ENCODE measurements at places on chromosomes 6 and 20.
A peak's percentile ranks its signal among the peaks of the same experiment; 100 is the strongest.

GRCh38 chr6:4370066-4370465 lies 234.7 kb upstream of the ECI2 start:
- no peak for DNase-seq

- no peak for DNase-seq
These were observed 41.0 kb downstream of the MAPK14 start for GRCh38 chr6:36068586-36068985.

DNA sequence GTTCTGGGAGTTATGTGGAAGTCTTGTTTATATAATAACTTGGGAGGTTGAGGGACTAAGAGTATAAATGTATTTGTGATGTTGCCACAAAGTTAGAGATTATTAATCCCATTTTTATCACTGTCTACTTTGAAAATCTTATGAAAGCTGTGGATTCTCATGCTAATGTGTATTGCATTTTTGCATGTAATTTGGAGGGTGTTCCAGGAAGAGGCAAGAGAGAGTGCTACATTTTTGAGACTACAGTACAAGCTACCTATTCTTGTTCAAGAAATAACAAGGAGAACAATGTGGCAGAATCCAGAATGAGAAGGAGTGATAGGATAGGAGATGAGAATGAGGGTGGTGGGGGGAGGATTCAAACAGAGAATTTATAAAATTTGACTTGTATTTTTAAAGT lies 34.9 kb downstream of the VTA1 start:
- no peak for DNase-seq

- no peak for DNase-seq
These were observed 1.7 kb upstream of the BLCAP start for GRCh38 chr20:37529214-37529967.

GRCh38 chr6:127267646-127268625 lies 1.3 kb downstream of the RNF146 start:
- no peak for DNase-seq

GRCh38 chr20:14622796-14623195 lies 285.4 kb upstream of the FLRT3 start:
- DNase-seq: no peak

GRCh38 chr6:2920671-2921112 lies 17.6 kb upstream of the SERPINB9 start:
- DNase-seq: no peak

DNA sequence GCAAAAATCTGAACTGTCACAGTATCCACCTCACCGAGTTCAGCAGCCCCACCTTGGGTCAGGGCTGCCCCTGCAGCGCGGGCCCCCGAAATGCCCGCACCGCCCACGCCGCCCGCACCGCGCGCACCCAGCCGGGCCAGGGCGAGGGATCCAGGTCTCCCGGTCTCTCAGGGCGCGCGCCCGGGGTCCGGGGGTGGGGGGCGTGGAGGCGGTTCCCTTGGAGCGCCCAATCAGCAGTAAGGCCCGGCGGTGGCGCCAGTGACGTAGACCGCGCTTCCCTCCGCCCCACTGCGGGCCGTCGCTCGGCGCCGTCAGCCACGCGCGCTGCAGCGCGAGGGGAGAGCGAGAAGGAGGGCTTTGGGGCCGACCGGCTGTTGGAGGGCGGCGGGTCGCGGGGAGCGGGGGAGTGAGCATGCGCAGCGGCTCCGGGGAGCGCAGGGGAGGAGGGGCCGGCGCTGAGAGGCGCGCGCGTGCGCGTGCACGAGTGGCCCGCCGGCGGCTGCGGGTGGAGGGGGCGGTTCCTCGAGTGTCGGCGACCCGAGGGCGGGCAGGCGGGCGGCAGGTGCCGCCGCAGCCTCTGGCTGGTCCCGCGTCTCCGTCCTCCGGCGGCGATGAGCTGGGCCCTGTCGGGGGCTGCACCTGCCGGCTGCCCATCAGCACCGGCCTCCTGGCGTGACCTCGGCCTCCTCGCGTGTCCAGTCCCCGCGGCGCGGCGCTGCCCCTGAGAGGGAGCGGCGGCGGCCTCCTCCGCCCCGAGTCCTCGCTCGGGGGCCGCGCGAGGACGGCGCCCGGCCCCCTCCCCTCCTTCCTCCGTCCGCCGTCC lies at the start of gene TMEM170B:
TSS of gene TMEM170B (plus strand) at position 521 of the 823 bp plus-strand sequence. CDS start 529 bp downstream, outside the sequence.
- DNase-seq: peak; percentile 98

- DNase-seq: no peak
These were observed 706 bp upstream of the TUBB2B start for GRCh38 chr6:3228046-3228671.

GRCh38 chr6:126210398-126211075 lies 129.4 kb upstream of the CENPW start:
- DNase-seq: no peak

- DNase-seq: no peak
These were observed 8.6 kb upstream of the LY6G5C start for GRCh38 chr6:31689249-31690110.

- no peak for DNase-seq
These were observed 629.0 kb downstream of the EPHA7 start for GRCh38 chr6:92790381-92790780.

GRCh38 chr6:38141085-38141484 lies 321.6 kb downstream of the ZFAND3 start:
- no peak for DNase-seq

DNA sequence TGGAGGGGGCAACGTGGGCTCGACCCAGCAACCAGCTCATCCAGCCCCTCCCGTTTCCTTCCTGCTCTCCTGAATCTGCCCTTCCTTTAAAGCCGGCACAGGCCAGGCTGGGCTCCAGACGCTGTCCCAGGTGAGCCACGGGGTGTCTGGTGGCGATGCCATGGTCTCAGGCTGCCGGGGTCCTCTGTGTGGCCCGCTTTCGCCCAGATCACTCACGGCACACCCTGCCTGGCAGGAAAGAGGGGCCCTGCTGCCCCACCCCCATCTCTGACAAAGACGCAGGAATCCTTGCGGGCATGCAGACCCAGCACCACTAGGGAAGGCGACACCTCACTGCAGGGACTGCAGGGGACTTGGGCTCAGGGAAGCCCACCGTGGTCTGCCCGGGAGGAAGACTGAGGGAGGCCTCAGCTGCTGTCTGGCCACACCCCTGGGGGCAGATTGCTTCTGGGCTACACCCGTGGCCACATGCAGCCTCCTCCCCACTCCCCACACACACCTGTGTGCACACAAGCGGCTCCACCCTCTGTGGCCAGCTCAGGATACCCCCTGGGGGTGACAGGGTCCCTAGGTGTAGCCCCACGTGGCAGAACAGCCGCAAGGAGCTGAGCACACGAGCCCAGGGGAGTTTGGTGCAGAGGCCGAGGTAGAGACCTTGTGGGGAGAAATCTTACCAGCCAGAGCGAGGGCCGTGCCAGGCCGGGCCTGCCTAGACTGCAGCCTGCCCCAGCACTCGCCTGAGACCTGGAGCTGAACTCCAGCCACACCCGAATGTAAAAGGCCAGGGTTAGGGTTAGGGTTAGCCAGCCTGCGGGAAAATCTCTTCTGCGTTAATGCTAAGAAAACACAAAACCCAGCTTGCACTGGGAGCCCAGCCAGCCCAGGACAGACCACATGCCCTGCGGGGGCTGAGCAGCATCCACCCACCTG lies 104.6 kb downstream of the DLL1 start:
- no peak for DNase-seq

DNA sequence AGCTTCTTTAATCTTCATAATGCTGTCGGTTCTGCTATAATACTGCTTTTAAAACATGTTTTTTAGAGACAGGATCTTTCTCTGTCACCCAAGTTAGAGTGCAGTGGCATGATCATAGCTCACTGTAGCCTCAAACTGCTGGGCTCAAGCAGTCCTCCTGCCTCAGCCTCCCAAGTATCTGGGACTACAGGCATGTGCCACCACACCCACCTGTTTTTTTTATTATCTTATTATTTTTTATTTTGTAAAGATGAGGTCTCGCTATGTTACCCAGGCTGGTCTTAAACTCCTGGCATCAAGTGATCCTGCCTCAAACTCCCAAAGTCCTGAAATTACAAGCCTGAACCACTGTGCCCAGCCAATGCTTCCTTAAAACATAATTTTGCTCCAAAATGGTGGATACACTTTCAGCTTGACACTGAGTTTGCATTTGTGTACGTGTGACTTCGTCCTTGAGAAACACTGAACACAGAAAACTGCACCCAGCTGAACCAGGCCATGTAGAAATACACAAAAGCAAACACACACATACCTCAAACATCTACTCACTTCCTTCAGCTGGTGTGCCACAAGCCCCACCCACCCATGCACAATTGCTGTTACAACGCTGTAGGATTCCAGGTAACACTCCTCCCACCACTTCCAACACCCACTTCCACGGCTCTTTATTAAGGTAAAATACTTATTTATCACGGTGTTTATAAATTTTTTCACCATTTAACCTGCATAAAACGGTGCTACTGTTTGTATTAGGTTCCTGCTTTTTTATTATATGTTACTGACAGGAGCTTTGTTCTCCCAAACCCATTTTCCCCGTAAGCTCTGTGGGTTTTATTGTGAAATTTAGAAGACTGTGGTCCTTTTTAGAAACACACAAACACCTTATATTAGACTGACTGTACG lies 109.1 kb downstream of the TSHZ2 start:
- no peak for DNase-seq

DNA sequence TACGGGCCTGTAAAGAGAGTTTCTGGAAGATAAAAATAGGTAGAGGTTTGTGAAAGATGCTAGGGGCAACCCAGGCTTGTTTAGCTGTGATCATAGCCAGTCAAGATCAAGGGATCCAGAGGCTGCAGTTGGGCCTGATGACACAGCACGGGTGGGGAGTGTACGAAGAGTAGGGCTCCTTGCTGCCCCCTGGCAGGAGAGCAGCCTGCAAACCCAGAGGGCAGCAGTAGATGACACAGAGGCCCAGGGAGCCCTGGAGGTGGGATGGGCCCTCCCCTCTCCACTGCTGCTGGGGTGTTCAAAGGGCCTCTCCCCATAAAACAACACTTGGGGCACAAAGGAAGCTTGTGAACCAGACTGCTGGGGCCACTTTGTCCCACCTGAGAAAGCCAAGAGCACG lies 47.2 kb downstream of the VEGFA start:
- no peak for DNase-seq

DNA sequence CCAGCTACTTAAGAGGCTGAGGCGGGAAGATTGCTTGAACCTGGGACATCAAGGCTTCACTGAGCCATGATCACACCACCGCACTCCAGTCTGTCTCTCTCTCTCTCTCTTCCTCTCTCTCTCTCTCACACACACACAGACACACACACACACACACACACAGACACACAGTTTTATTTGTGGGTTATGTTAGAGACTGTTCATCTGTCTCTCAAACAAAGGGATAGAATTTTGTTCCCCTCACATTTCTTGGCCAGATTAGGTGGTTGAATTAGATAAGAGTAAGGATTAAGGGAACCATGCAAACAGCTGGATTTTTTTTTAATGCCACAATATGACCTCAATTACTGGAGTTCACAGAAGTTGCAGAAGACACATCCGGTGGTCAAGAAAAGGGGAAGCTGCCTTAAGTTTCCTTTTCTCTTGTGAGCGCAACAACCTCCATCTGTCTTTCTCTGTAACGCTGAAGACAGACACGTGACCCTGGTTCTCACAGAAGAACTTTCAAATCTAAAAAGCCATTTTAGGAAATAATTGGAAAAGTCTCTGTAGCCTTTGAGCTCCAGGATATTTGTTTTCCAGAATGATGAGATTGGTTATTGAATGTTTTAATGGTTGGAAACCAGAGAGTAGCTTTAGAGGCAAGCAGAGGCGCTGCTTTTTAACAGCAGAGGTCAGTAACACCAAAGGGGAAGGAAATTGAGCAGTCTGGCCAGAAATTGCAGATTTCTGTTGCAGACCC lies 32.9 kb upstream of the LGSN start:
- peak; percentile 16 for DNase-seq

- peak; percentile 48 for DNase-seq
These were observed 2.4 kb downstream of the CSTL1 start for GRCh38 chr20:23441850-23442313.

- DNase-seq: no peak
These were observed 30.6 kb upstream of the LY86 start for GRCh38 chr6:6557886-6558285.

GRCh38 chr6:20338156-20338555 lies 63.5 kb upstream of the E2F3 start:
- no peak for DNase-seq

GRCh38 chr6:164469276-164469949 lies 840.0 kb downstream of the C6orf118 start:
- no peak for DNase-seq

GRCh38 chr20:31675828-31676608 lies 38.3 kb downstream of the COX4I2 start:
- DNase-seq: peak; percentile 74
